ENCODE measurements at places on chromosomes 5 and 9. TPM values are rescaled to one million over a fixed set of nuclear protein-coding genes. Genes with fewer than 3 reads are reported as not detected.
A peak's percentile ranks its signal among the peaks of the same experiment; 100 is the strongest.

DNA sequence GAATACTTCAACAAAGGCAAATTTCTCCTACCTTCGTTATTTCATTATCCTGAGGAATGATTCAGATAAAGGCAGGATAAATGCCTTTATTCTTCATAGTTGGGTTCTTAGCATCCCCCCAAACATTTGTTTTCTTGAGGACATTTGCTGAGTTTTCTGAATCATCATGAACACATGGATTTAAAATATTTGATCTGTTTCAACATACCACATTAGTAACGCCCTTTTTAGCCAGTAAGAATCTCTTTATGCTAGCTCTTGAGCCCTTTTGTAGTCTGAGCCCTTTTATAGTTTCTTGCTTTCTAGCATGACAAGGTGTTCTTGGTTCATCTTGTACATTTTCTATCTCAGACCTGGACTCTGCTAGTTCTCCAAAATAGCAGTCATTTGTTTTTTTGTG is 27.9 kb downstream of the SKIC3 start:
- no peak overlapping the region for H3K27ac ChIP-seq
- no peak overlapping the region for H3K4me3 ChIP-seq
- no peak for DNase-seq

DNA sequence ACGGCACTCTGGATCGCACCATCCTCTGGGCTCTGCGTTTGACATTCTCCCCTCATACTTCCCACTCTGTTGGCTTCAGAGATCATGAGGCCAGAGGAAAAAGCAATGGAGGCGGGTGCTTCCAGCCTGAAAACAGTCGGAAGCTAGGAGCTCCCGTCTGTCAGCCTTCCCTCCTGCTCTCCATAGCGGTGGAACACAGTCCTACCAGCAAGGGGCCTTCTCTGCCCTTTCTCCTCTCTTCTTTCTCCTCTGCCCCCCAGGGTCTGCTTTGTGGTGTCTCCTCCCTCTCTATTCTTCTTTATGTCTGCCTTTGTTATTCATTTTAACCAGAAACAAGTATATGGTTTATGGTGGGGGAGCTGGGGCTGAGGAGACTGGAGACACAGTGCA is 152.5 kb upstream of the NFIB start:
- no peaks in the 10 kb centered on the region for H3K36me3 ChIP-seq
- H3K4me1 ChIP-seq, result no peaks in the 10 kb centered on the region
- DNase-seq, result no peak
- H3K4me3 ChIP-seq, result no peak overlapping the region

DNA sequence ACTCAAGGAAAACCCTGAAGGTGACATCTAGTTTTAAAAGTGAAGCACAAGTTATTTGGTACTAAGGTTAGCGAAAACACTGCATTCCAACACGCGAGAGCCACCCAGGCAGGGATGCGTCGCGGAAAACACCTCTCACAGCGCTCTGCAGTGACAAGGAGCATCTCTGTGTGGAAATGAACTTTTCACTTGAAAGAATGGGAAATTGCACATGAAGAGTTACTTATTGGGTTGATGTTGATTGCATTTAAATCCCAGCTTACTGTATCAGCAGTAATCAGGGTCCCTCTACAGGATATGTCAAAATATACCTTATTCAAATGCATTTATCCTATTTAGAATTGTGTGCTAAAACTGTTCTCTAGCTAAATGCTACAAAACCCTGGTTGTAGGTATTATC is 144.4 kb downstream of the BNC2 start:
- peaks cover 3% of the 10 kb centered on the region for H3K4me1 ChIP-seq
- no peak for DNase-seq
- no peaks in the 10 kb centered on the region for H3K27me3 ChIP-seq
- no peak overlapping the region for H3K4me3 ChIP-seq
- peak overlapping the region; percentile 91 for H3K27ac ChIP-seq
- H3K36me3 ChIP-seq, result no peaks in the 10 kb centered on the region

- H3K36me3 ChIP-seq, result no peaks in the 10 kb centered on the region
- no peak overlapping the region for H3K4me3 ChIP-seq
- DNase-seq, result no peak
- no peak overlapping the region for H3K27ac ChIP-seq
- H3K4me1 ChIP-seq, result no peaks in the 10 kb centered on the region
Observed at GRCh38 chr9:76808636-76809035, 44.4 kb downstream of the PCA3 start.

DNA sequence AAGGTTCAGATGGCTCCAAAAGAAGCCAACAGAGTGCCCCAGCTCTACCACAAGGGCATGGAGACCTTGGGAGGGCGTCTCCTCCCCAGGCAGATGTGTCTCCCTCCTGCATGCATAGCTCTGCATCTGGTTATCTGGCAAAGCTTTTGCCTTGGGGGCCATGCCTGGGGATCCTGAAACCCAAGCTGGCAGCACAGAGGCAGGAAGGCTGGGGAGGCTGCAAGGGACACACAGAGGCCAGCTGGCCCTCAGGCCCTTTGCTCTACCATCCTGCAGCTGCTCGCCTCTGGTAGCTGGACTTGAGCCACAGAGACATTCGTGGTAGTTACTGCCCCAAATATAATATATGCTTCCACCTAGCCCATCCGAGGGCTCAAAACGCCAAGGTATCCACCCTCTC is 3.9 kb downstream of the SEPTIN8 start:
- DNase-seq, result no peak
- H3K4me3 ChIP-seq, result no peak overlapping the region

CRB2 gene
- 0.25 TPM for polyA plus RNA-seq

GRCh38 chr5:116354699-116355098 is 219.9 kb downstream of the SEMA6A start:
- no peaks in the 10 kb centered on the region for H3K36me3 ChIP-seq
- no peak overlapping the region for H3K27ac ChIP-seq
- no peak overlapping the region for H3K4me3 ChIP-seq
- H3K4me1 ChIP-seq, result no peaks in the 10 kb centered on the region
